ENCODE measurements at places on chromosomes 16 and 17. TPM values are rescaled to one million over a fixed set of nuclear protein-coding genes. Genes with fewer than 3 reads are reported as not detected.

Gene GAA
- 120 TPM for total RNA-seq

Gene KRT23
- total RNA-seq = not detected

Gene RGS11
- total RNA-seq = 4.0 TPM

- no peak for DNase-seq
Measured at GRCh38 chr17:55846745-55847144, 95.9 kb downstream of the PCTP start.

DNA sequence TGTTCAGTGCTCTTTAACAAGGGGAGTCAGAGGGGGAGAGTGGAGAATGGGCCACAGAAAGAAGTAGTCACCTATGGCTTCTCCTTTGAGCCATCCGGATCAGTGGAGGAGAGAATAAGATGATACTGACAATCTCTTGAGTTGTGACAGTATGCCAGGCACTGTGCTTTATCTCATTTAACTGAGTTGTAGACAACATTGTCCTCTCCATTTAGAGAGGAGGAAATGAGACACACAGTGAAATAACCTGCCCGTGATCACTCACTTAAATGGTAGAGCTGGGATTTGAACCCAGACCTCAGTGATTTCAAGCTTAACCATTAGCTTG, 17.8 kb upstream of the EEF2K start:
- DNase-seq = no peak

DNA sequence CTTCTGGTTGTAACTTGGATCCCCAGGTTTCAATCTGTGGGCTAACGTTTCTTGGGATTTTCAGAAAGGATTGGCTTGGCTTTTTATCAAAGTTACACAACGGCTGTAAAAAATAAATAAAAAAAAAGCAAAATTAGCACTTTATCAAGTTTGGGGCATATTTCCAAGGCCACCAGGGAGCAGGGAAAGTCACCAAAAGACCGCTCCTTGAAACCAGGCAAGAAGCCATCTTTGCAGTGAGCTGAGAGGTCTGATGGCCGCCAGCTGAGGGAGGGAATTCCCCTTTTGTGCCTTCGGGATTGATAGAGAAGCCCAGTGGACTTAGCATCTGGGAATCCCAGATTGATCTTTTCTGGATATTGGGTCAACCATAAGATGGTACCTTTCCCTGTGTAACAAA, 192.2 kb downstream of the WWOX start:
- DNase-seq = no peak

DNA sequence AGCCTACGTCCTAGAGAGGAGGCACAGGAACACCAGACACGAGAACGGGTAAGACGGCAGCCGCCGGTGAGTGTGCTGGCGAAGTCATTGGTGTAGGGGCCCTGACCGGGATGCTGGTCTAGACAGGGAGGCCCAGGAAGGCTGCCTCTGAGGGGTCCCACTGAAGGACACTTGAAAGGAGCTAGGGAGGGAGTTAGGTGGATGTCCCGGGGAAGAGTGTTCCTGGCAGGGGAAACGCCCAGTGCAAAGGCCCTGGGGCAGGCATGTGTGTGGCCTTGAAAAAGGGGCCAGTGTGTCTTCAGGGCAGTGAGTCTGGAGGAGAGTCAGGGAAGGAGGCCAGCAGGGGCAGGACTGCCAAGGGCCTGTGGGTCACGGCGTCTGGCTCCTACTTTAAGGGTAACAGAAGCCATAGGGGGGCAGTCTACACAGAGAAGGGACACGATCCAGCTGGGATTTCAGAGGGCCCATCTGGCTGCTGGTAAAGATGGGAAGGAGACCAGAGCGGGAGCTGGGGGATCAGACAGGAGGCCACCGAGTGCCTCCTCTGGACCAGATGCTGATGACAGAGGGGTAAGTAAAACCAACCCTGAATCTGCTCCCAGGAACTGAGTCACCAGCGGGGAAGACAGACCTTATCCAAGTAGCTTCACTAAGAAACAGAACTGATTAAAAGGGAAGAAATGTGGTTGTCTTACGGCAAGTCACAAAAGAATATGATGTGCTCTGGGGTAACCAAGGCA, 115.9 kb downstream of the LITAF start:
- DNase-seq = no peak

GRCh38 chr17:58630883-58631522, 60.8 kb downstream of the TEX14 start:
- no peak for DNase-seq

- no peak for DNase-seq
Measured at GRCh38 chr17:11446316-11446715, 152.0 kb upstream of the DNAH9 start.

DNA sequence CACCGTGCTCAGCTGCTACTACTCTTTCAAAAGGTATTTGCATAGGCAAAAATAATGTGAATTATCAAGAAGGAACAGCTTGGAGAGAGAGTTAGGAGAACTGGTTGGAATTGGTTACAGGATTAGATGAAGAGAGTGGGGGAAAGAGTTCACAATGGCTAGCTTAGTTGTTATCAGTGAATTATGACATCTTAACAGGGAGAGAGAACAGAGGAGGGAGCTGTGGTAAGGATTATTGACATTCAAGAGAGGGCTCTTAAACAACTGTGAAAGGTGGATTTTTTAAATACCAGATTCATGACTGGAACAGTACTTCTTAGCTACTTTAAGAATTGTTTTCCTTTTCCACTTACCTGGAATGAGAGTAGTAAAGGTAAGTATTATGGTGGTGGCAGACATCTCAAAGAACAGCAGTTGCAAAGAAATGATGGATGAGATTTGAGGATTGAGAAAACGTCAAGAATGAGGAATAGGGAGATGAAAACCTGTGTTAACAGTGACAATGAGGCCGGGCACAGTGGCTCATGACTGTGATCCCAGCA, 43.9 kb upstream of the SLC5A11 start:
- no peak for DNase-seq

GRCh38 chr17:44004761-44005526, 522 bp downstream of the NAGS start:
- DNase-seq = no peak

DNA sequence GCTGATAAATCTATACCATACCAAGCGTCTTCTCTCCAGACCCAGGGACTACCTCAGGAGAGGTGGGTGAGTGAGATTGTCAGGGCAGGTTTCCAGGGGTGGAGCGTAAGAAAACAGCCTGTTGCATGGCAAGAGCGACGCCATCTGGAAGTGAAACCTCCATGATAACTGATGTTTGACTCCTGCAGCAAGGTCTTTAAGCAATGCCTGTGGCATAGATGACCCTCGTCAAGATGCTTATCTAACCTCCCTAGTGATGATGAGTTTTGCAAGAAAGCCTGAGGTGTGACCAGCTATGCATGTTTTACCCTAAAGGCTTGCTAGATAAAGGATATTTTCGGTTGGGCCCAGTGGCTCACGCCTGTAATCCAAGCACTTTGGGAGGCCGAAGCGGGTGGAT, 71.6 kb downstream of the GSG1L start:
- no peak for DNase-seq

All from myocyte (in vitro differentiated cells).